ENCODE measurements at places on chromosomes 16 and 17. TPM values are rescaled to one million over a fixed set of nuclear protein-coding genes. Genes with fewer than 3 reads are reported as not detected.

ZNF768 gene
- total RNA-seq, result 41.9 TPM

SMIM22 gene
- not detected for total RNA-seq

- no peak for DNase-seq
These were observed 6.2 kb upstream of the ACTG1 start for GRCh38 chr17:81518785-81519283.

DNA sequence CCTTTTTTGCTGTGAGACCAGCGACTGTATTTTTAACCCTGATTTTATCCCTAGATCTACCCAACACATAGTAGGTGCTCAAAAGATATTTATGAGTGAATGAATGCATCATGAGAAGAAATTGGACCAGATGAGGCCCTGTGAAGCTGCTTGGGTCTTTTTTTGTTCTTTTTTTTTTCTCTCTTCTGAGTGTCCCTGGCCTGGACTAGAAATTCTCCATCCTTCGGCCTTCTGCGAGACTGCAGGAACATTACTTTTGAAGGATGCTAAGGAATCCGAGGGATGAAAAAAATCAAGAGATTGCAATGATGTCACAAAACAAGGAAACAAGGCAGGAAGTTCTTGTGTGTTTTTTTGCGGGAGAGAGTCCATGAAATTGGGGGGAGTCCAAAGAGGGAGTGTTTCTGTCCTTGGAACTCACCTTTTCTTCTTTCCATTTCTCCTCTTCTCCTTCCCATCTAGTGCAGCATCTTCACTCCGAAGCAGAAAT, 560 bp upstream of the RUSF1 start:
- no peak for DNase-seq

Measured in mesothelial cell of epicardium (in vitro differentiated cells).